Fibroblast of skin of back (primary cell): ENCODE measurements at places on chromosomes 4 and X.

GRCh38 chrX:3994315-3994714, 280.9 kb upstream of the PRKX start:
- no peak for DNase-seq

DNA sequence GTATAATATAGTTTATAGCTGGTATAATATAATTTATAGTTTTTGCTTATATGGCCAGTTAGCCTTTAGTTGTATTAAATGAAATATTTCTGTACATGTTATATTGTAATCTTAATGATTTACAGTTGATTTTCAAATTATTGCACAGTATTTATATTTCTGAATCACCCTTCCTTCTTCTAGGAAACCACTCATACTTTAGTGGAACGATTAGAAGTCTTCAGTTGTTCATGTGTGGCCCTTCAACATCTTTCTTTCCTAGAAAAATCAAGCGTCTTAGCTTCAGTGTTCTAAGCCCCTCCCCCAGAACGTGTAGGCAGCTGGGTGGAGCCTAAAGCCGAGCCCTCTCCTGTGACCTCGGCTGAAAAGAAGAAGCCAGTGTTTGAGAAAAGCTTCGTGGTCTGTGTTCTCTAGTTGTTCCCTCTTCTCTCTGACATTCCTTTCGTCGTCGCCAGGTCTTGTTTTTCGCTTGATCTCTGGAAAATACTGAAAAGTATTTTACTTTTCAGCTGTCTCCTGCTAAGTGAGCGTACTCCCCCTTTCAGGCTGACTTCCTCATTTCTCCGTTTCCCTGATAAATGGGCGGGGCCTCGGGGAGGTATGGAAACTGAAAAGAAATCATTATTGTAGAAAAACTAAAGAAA, at the start of gene C4orf33:
Gene C4orf33 (plus strand): TSS at position 342 of the 644 bp plus-strand sequence. CDS start 6,459 bp downstream, outside the sequence.
- DNase-seq, result peak; percentile 71

DNA sequence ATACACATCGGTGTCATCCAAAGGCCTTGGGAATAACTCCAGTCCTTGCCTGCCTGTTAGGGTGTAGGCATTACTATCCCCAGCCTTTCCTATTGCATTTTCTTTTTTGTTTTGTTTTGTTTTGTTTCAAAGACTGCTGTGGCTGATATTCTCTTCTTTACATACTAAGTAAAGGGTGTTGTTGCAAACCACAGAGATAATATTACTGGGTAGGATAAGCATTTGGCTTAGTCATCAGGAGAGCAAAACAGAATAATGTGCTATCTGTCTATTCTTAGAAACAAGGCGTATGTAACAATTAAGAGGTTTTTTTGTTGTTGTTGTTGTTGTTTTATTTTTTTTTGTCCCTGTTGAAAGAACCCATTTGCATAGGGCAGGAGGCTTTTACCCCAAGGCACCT, 41.8 kb downstream of the UGT2B28 start:
- peak; percentile 67 for DNase-seq

DNA sequence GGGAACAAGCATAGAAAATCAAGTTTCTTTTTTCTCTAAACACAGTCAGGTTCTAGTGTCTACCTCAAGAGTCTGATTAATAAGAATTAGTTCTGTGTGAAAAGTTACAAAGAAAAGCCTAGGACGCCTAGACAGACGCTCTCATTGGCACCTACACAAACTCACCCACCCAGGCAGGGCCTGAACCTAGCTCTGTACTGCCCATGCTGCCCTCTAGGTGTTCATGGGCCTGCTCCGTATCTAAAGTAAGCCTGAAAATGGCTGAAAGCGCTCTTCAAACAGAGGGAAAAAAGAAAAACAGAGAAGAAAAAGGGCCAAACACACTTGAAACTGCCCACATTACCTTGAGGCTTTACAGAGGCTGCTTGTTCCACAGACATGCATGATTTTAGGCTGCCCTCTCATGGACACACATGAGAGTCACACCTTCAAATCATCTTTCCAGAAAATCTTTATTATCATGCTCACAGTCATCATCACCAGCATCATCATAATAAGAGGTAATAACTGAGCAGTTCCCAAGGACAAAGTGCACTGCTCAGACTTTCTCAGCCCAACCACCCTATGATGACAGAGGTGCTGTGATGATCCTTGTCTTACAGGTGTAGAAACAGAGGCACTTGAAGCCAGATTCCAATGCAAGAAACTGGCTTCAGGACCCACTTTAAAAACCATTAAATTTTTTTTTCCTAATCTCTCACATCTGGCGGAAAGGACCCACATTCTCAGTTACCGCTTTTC, 49.6 kb downstream of the MAP7D2 start:
- DNase-seq, result peak; percentile 45

- DNase-seq, result no peak
These were observed 9.3 kb downstream of the CNKSR2 start for GRCh38 chrX:21383546-21383945.

DNA sequence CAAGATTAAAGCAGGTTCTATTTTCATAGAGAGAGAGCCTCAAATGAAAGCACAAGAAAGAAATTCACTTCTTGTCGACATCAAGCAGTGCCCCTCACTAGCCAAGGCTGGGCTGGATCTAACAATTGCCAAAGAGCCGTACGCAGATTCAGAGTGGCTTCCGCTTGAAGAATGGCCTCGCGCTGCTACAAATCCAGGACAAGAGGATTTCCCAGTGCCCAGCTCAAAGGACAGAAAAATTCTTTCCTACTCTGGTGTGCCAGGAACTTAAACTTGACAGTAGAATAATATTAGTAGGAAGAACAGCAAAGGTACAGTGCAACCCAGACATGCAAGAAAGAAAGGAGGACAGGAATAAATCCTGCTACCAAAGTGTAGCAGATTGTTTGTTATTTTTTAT, 56.5 kb upstream of the PPARGC1A start:
- DNase-seq, result no peak

GRCh38 chrX:9677098-9677739, 88.4 kb downstream of the GPR143 start:
- DNase-seq, result no peak

DNA sequence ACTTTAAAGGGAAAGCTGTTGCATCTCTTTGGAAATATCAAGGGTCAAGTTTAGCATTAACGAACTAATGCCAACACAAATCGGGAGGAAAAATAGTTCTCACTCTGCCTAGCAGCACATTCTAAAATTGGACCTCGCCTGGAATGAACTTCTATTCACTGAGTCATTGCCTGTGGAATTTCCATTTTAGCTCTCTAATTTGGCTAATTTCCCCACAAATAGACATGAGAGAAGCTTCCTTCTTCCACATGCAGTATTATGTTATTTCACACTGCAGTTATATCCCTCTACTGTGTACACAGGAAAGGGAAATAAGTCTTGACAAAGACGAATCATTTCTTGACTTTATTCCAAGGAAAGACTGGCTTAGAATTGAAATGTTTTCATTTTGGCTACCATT, 9.3 kb downstream of the ZXDA start:
- peak; percentile 51 for DNase-seq

DNA sequence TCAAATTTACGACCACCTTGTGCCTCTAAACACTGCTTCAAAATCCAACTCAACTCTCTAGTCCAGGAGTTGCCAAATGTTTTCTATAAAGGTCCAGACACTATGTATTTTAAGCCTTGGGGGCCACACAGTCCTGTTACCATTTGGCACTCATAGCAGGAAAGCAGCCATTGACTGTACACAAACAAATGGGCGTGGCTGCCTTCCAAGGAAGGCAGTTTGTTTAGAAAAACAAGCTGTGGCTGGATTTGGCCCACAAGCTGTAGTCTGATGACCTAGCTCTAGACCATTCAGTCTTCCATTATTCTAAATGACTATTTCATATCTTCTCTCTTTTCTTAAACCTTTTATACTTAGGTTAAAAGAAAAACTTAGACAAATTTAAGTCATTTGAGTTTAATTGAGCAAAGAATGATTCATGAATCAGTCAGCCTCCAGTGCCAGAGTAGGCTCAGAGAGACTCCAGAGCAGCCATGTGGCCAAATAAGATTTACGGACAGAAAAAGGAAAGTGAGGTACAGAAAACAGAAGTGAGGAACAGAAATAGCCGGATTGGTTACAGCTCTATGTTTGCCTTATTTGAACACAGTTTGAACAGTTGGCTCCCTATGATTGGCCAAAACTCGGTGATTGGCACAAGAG, 825.8 kb upstream of the LCORL start:
- no peak for DNase-seq

- DNase-seq, result peak; percentile 48
These were observed 532 bp downstream of the ZNF827 start for GRCh38 chr4:145937971-145938611.

- DNase-seq, result peak; percentile 92
These were observed 1114.9 kb downstream of the C4orf33 start for GRCh38 chr4:130210864-130211263.

- peak; percentile 19 for DNase-seq
These were observed 3.3 kb downstream of the STK32B start for GRCh38 chr4:5054532-5054931.

GRCh38 chr4:6031846-6032245, 13.6 kb upstream of the C4orf50 start:
- DNase-seq, result no peak

DNA sequence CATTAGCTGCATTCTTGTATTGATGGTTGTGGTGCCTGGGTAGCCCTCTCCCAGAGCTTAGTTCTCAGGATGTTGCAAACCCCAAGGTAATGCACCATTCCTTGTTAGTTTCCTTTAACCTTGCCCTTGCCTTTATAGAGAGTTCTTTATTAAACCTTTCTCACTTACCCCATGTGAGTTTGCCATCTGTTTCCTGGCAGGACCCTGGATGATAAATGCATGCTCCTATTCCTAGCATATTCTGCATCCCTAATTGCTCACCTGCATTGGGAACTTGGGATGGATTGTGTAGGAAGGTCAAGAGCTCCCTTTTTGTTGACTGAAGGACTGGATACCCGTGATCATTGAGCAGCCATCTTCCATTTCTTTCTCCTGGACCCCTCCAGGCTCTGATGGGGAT, 59.9 kb upstream of the AP1S2 start:
- DNase-seq, result no peak

DNA sequence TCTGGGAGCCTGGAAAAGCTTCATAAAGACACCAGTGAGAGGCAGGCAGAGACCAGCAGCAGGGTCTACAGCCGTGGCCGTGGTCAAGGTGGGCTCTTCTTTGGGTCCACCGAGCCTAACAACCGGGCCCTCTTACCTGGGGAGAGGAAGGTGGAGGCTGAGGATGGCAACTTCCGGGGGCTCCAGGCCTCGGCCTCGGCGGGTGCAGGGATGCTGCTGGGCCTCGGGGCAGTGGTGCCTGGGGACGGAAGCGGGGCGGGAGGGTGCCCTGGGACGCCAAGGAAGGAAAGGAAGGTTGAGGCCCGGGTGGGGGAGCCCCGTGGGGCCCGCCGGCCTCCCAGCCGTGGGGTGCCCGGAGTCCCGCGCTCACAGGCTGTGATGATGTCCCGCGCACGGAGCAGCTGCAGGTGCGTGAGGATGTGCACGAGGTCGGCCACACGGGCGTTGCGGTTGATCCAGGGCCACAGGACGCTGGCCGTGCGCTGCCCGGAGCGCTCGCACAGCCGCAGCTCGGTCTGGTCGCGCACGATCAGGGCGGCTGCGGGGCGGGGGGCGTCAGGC, 561 bp downstream of the IRAK1 start:
- DNase-seq, result no peak

GRCh38 chrX:153411255-153411987, at the start of gene ZFP92:
Gene ZFP92, plus strand, starts transcription at chrX:153411472. Its CDS starts 6,851 bp downstream, at chrX:153418323.
- no peak for DNase-seq

DNA sequence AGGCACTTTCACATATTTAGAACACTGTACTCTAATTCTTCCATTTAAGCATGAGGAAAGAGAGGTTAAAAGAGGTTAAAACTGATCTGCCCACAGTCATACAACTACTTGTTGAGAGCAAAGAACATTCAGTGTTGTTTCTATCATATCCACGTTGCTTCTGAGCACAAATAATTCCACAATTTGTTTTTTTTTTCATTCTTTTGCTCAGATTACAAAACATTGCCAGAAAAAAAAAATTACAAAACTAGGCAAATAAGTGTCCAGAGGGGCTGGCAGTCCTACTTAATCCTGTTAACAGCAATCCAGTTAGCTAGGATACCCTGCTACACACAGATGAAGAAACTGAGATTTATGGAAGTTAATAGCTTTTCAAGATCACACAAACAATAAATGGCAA, 6.3 kb upstream of the USP53 start:
- DNase-seq, result no peak

GRCh38 chrX:34578237-34578636, 78.8 kb downstream of the TMEM47 start:
- peak; percentile 49 for DNase-seq

GRCh38 chrX:77572322-77572721, 125.1 kb downstream of the FGF16 start:
- DNase-seq, result no peak

DNA sequence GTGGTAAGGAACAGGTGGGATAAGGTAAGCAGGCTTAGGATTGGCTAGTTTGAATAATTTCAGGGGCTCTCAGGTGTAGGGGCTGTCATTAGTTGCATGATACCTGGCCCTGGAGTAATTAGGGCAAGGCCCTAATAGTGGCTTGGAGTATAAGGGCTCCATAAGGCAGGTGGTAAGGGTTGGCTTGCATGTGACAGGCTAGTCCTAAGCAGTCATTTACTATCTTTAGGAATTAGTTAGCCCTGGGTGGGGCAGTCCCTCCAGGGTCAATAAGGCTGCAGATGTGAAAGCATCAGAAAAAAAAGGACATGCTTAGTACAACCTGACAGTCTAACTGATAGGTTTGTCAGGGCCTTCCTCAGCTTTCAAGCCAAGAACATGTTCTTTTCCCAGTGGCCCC, 7.8 kb upstream of the TMPRSS11D start:
- DNase-seq, result no peak

DNA sequence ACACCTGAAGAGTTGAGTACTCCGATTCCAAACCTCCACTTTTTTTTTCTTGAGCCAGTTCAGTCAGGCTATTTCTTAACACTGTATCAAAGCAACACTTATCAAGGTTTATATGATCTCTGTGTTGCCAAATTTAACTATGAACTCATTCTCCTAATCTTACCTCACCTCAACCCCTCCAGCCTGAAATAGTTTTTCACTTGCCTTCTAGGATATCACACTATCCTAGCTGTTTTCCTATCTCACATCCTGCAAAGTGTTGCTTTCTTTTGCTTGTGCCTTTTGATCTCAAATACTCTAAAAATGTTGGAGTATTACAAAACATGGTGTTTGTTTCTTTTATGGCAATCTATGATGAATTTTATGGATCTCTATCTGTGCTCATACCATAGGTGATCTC, 415.0 kb downstream of the CFAP47 start:
- no peak for DNase-seq

DNA sequence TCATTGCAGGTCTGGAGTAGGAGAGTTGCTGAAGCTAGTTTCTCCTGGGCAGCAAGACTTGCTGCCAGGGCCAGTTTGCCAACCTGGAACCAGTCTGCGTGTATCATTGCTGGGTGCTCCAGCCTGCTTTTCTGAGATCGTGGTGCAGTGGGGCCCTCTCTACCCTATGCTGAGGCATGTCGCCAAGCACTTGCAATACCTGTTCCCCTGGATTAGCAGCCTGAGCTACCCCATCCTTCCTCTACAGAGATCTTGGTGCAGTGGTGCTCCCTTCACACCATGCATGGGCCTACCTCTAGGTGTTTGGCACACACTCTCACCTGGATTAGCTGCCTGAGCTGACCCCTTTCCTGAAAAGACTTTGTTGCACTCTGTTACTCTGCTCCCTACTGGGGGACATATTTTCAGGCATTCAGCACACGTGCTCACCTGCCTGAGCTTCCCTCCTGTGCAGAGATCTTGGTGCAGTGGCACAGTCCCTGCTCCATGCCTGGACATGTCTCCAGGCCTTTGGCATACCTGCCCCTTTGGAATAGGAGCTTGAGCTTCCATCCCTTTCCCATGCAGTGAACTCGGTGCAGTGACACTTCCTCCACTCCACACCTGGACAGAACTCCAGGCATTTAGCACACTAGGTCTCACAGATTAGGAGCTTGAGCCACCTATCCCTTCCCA, 133.7 kb upstream of the CXCL13 start:
- DNase-seq, result no peak

GRCh38 chrX:82218361-82218760, 1016.5 kb downstream of the SH3BGRL start:
- peak; percentile 10 for DNase-seq
